ENCODE measurements at places on chromosomes 5 and 9.
A peak's percentile ranks its signal among the peaks of the same experiment; 100 is the strongest.

- peak; percentile 12 for DNase-seq
Measured at GRCh38 chr5:131377785-131378325, 114.0 kb downstream of the CDC42SE2 start.

- no peak for DNase-seq
Measured at GRCh38 chr5:175696139-175696854, 38.4 kb downstream of the HRH2 start.

- no peak for DNase-seq
Measured at GRCh38 chr9:69386651-69387050, 61.6 kb downstream of the ENTREP1 start.

- DNase-seq = no peak
Measured at GRCh38 chr5:143653766-143654282, 158.1 kb upstream of the HMHB1 start.

DNA sequence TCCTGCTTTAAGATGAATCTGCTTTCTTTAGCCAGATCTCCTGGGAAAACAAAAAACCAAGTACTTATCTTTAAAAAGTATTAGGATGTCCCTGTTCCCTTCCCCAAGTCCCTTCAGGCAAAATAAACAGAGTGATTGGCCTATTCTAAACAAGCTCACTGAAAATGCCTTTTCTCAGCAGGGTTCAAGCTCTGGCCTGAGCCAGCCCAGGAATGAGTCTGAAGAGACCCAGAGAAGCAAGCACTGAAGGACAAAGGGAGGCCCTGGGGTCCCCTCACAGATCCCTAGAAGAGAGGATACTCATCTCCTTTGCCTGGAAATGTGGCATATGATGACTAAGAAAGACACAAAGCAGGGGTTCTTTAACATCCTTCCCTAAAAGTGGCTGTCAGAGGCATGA is 66.8 kb upstream of the MAP1B start:
- DNase-seq = no peak

- no peak for DNase-seq
Measured at GRCh38 chr5:113281194-113281593, 153.6 kb downstream of the TSSK1B start.

GRCh38 chr9:99002706-99003105 is 59.0 kb downstream of the COL15A1 start:
- no peak for DNase-seq

- DNase-seq = no peak
Measured at GRCh38 chr9:114412048-114412683, 24.4 kb upstream of the AKNA start.

GRCh38 chr9:88041447-88041846 is 67.1 kb upstream of the CDK20 start:
- DNase-seq = no peak
